Putamen (tissue), 1 donor: ENCODE measurements at places on chromosomes 6 and 20.

DNA sequence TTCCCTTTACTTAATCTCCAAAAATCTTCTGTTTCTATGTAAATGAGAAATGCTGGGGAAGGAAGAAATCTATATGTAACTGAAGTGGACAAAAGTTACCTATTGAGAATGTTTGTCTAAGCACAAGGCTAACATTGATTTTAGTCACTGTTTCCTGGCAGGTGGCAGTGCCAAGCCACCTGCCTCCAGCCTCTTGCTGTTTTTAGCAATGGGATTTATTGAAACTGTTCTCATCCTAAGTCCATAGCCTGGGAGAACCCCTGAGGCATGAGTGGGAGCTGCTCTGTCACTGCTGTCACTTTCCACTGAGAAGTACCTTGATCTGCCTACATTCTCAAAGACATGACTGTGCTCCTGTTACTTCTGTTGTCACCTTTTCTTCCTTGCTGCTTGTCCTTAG, 14.7 kb downstream of the ENPP3 start:
- no peak for DNase-seq

GRCh38 chr20:41340327-41341055, at the start of gene LPIN3:
Gene LPIN3, plus strand, starts transcription at chr20:41340821. Its CDS starts 4,983 bp downstream, at chr20:41345804.
- DNase-seq: peak; percentile 34

- DNase-seq: no peak
These were observed 421.2 kb upstream of the HTR1E start for GRCh38 chr6:86516087-86516486.

DNA sequence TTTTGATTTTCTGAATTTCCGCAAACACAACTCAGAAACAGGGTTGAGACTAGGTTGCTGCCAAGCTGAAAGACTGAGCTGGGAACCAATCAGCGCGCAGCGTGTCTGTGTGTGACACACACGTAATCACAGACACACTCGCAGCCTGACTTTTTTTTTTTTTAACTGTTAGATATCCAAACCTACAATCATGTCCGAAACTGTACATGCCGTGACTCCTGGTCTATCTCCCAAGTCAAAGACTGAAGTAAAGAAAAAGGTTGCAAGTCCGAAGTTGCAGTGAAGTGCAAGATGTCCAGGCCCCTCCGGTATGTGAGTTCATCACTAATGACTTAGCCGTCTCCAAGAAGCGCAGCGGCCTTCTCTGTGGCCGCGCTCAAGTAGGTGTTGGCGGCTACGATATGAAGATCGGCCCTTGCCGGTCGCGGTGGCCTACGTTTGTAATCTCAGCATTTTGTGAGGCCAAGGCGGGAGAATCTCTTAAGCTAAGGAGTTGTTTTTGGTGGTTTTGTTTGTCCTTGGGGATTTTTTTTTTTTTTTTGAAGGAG, 108.2 kb downstream of the HFE start:
- peak; percentile 91 for DNase-seq

GRCh38 chr6:32195902-32196681, 3.6 kb upstream of the GPSM3 start:
- peak; percentile 96 for DNase-seq

DNA sequence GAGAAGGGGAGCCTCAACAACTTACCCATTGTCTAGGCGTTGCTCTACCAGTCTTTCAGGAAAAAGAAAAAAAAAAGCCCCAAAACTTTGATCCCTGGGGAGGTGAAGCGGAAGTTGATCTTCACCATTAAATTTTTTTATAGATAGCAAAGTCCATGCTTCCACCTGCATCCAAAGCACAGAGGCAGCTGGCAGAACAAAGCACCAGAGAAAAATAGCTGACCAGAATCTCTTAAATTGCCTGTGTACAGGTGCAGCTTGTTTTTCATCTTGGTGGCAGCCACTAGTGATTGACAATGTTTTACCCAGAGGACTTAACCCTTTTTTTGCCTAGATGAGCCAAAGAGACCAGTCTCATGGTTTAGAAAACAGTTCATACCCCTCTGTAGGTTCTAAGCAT, 86.0 kb downstream of the MYB start:
- no peak for DNase-seq

DNA sequence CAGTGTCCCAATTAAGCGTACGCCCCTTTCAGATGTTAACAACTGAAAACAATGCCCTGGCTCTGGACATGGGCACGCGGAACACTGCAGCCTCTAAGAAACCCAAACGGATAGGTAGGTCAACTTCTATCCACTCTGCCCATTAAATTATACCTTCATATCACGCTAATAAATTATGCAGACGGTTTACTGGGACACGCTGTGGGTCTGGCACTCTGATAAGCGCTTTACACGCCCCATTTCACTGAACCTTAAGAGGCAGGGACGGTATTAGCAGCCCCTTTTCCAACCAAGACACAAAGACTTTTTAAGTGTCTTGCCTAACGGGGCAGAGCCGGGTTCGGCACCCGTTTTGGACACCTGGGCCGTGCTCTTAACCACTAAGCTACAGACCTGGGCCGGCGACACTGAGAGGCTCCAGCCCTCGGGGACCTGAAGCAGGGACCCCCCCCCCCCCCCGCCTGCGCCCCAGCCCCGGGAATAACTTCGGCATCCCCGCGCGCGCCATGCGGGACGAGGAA, 744 bp downstream of the STAU1 start:
- DNase-seq: no peak

- DNase-seq: no peak
These were observed 10.7 kb downstream of the HLA-A start for GRCh38 chr6:29953001-29953441.

DNA sequence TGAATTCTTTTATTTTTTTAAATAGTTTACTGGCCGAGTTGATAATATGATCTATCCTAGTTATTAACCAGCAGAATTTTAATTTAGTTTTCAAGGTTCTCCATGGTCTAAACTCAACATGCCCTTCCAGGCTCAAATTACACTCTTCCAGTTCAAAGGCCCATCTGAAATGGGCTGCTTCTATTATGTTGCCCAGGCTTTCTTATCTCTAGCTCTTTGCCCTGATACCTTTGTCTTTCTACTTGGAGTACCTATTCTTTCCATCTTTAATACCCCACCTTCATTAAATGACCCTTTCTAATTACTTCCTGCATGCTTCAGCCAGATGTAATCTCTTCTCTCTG, 541.2 kb upstream of the FLRT3 start:
- DNase-seq: no peak

- DNase-seq: no peak
These were observed 66.6 kb downstream of the TNFAIP3 start for GRCh38 chr6:137933696-137934095.
